D721Med (cell line): ENCODE measurements at places on chromosomes 4 and X.

DNA sequence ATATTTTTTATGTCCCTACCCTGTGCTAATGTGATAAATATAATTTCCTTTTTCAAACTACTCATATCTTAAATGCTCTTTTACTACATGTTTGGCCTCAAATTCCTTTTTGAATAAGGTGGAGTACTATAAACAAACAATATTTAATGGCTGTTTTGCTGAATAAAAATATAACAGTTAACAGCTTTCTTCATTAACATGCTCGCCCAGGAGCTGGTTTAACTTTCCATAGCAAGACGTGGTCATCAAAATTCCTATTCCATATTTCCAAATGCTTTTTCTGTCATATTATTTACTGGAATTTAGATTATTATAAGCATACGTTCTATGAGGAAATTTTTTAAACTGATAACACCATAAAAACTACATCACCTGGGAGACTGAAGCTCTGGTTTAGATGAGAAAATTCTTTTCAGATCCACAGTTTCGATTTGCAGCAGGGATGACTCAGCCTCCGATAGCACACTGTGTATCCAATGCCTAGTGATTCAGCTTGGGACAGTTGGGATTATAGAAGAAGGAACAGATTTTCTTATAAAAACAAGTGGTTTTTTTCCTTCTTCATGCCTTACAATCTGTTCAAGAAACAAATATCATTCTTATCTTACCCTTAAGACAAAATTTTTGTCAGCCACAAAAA lies 129.1 kb downstream of the FBXO8 start:
- DNase-seq: no peak

DNA sequence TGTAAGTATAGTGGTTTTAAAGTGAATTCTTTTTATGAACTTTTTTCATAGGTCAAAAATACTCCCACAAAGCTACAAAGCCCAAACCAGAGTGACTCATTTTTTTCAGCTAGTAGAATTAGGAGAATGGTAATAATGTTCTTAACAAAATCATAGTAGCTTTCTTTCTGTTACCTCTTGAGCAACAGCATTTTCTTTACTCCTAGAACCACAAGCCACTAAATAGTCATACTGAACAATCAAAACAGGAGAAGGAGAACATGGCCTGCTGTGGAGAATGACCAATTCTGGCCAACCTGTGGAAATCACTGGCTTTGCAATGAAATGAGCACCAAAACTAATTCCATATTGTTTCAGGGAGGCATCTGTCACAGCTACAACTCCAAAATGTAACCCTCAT lies 112.9 kb downstream of the AMMECR1 start:
- no peak for DNase-seq

DNA sequence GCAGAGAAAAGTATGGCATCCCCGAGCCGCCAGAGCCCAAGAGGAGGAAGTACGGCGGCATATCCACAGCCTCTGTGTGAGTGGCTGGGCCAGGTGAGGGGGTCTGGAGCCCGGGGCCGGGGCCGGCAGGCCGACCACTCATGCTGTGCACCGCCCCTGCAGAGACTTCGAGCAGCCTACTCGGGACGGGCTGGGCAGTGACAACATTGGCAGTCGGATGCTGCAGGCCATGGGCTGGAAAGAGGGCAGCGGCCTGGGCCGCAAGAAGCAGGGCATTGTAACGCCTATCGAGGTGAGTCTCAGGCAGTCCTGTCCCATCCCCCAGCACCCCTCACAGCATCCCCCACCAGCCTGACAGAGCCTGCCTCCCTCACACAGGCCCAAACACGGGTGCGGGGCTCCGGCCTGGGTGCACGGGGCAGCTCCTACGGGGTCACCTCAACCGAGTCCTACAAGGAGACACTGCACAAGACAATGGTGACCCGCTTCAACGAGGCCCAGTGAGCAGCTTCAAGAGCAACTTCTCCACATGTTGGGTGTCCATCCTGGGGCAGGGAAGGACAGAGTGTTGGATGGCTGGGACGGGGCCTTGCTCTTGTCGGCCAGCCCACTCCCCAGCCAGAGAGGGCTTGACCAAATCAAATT lies 7.4 kb upstream of the UBA1 start:
- DNase-seq: no peak

GRCh38 chr4:99410075-99410474 lies 25.1 kb downstream of the ADH7 start:
- no peak for DNase-seq

- no peak for DNase-seq
These were observed 93.0 kb downstream of the UPRT start for GRCh38 chrX:75366861-75367260.

GRCh38 chr4:169142906-169143305 lies 127.8 kb downstream of the SH3RF1 start:
- no peak for DNase-seq

- DNase-seq: no peak
These were observed 16.9 kb upstream of the LOC101059915 start for GRCh38 chrX:71650333-71650969.

GRCh38 chrX:93332329-93332728 lies 341.0 kb downstream of the NAP1L3 start:
- no peak for DNase-seq

DNA sequence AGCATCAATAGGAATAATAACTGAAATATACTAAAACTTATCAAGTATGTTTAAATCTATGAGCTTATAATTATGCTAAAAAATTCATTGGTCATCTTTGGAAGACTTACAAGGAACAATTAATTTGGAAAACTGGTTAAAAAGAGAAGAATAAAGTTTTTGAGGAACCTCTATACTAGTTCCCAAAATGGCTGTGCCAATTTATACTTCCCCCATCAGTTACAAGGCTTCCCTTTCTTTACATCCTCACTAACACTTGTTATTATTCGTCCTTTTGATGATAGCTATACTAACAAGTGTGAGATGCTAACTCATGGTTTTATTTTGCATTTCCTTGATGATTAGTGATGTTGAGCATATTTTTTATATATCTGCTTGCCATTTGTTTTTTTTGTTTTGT lies 17.1 kb downstream of the OGT start:
- no peak for DNase-seq

DNA sequence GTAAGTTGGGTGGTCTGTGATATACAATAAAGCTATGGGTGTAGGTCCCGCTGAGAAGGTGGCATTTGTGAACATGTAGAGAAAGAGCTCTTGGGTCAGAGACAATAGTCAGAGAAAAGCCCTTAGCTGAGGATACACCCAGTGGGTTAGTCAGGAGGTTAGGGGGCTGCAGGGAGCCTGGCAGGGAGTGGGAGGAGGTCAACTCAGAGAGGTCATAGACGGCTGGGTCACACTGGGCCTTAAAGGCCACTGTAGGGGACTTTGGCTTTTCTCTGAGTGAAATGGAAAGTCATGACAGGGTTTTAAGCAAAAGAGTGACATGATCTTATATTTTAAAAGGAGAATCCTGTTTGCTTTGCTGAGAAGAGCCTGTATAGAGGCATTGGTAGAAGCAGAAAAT lies 16.7 kb downstream of the MGST2 start:
- no peak for DNase-seq

GRCh38 chr4:48943387-48943786 lies 36.8 kb upstream of the OCIAD2 start:
- no peak for DNase-seq
